ENCODE measurements at places on chromosomes 1 and 21.

GRCh38 chr1:21114431-21114830 lies 62.3 kb downstream of the EIF4G3 start:
- no peak for DNase-seq

GRCh38 chr1:209265301-209265700 lies 318.2 kb upstream of the CAMK1G start:
- no peak for DNase-seq

DNA sequence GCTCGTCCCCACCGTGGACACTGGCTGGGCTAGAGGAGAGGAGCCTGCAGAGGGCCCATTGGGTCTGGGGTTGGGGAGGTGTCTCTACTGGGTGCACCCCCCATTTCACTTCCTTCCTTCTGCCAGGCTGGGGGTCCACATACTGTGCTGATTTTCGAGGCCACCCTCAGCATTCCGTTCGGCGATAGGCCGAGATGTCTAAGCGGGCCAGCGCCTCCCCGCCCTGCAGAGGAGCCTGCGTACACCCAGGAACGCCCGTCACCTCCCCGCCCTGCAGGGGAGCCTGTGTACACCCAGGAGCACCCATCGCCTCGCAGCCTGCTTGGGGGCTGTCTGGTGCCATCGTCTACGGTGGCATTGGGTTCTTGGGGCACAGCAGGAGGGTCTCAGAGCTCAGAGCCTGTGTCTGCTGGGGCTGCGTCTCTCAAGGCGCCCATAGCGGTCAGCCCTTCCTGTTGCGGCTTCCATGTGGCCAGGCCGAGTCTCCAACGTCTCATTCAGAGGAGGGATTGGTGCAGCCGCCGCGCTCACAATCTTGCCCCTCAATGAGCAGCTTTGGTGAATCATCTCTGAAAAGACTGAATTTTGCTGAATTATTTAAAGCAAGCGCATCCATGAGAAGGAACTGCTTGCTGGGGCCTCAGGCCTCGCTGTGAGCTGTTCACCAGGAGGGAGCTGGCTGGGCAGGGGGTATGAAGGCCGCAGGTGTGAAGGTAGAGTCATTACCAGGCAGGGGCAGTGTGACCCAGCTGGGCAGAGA lies 30.7 kb upstream of the AGPAT3 start:
- no peak for DNase-seq

- DNase-seq, result no peak
These were observed 738.4 kb downstream of the MATN1 start for GRCh38 chr1:29984862-29985605.

GRCh38 chr1:109309347-109309746 lies 2.5 kb upstream of the MYBPHL start:
- DNase-seq, result no peak

- no peak for DNase-seq
These were observed 85.6 kb downstream of the SETD4 start for GRCh38 chr21:35974775-35975174.

DNA sequence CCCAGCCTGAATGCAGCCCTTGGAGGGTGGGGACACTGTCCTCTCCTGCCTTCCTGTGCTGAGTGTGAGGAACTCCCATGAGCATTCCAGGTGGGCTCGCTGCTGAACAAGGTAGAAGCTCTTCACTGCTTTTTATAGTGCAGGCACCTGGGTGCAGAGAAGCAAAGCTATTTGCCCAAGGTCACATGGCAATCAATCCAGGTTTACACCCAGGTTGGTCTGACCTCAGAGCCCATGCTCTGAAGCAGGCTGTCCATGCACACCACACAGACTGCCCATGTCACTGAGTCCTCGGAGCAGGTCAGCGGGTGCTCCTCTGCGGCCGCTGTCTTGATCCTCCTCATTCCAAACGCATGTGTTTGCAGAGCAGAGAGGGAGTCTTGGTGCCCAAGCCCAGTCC lies 323.4 kb upstream of the VAMP3 start:
- no peak for DNase-seq

DNA sequence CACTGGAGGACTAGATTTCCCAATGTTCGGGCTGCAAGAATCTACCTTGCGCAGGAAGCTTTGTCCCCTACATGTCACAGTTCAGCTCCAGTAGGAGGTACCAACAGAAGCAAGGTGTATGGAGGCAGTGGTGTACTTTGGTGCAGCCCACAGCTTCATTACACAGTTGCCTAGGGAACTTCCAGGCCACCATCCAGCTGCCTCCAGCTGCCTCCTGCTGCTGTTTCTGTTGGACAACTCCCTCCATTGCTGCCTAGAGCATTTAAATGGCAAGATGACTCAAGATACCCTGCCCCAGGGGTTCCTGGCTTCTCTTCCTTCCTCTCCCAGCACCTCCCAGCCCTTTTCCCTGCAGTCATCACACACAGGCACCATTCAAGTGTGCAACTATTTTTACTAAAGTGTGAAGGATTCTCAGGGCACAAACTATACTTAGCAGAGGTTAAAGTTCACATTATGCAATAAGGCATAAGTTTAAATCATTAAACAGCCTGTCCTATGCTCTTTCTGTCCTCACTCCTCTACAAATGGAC lies 39.0 kb upstream of the ATP1A1 start:
- DNase-seq, result no peak

DNA sequence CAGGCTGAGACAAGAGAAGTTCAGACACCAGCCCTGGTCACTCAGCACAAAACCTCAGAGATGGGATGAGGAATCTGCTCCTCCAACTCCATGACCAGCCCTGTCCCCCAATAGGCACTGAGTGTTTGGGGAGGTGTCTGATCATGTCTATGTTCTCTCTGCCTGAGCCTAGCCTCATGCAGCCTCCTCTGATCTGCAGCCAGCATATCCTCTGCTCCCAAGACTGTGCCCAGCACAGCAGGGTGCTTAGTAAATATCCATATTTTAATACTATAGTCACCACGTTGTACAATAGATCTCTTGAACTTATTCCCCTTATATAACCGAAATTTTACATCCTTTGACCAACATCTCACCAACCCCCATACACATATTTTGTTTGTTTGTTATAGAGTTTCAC lies 202.9 kb downstream of the MATN1 start:
- DNase-seq, result no peak

GRCh38 chr1:212257157-212257556 lies 28.1 kb upstream of the PPP2R5A start:
- no peak for DNase-seq

- no peak for DNase-seq
These were observed 146.3 kb downstream of the HLX start for GRCh38 chr1:221025501-221025900.

DNA sequence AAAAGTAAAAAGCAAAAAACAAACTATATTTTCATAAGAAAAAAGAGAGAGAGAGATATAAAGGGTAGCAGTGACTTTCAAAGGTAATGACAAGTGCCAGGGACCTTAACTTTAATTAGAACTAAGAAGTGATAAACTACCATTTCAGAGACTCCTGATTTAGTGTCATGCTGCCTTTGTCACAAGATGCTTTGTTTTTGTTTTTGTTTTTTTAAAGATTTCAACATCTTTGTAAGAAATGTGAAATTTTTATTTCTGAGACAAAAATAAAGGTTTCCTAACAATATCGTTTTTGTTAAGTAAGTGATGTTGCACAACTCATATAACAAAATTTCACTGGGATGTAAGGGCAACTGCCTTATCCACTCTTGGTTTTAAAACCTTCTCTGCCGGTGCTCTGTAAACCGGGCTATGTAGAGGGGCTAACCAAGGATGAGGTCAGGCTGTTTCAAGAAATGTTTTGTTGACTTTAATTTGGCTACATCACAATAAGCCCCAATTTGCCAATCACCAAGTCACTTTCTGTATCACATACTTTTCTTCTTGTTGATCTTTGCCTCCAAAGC lies 35.2 kb upstream of the SYT2 start:
- DNase-seq, result no peak

DNA sequence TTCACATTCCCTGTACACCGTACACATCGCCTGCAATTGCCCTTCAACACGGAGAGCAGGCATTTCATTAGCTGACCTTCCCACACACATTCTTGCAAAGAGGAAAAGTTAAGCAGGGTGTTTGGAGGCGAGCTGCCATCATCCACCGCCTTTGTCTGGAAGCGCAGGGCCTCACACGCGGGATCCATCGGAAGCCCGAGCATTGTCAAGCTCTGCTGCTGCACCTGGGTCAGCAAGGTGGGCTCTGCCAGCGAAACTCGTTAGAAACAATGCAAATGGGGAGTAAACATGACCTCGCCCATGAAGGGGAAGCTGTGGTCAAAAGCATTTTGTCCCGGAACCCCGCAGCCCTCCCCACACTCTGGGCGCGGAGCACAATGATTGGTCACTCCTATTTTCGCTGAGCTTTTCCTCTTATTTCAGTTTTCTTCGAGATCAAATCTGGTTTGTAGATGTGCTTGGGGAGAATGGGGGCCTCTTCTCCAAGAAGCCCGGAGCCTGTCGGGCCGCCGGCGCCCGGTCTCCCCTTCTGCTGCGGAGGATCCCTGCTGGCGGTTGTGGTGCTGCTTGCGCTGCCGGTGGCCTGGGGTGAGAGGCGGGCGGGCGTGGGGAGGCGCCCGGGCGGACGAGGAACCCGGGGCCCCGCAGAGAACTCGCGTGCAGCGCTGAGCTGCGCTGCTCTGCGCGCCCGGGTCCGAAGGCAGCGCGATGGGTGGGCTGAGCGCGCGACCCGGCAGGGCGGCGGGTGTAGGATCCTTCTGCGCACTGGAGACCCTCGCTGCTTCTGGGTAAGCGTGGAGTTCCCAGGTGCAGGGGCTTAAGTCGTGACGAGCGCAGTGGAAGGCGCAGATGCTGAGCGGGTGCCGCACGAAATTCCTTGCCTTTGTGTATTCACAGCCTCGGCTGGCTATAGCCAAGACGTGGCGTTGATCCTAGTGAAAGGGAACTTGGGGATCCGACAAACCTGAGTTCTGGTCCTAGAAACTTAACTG lies at the start of gene CR1:
Gene CR1 (plus strand): TSS at position 357 of the 992 bp plus-strand sequence. CDS start 111 bp downstream, at position 468.
- no peak for DNase-seq

DNA sequence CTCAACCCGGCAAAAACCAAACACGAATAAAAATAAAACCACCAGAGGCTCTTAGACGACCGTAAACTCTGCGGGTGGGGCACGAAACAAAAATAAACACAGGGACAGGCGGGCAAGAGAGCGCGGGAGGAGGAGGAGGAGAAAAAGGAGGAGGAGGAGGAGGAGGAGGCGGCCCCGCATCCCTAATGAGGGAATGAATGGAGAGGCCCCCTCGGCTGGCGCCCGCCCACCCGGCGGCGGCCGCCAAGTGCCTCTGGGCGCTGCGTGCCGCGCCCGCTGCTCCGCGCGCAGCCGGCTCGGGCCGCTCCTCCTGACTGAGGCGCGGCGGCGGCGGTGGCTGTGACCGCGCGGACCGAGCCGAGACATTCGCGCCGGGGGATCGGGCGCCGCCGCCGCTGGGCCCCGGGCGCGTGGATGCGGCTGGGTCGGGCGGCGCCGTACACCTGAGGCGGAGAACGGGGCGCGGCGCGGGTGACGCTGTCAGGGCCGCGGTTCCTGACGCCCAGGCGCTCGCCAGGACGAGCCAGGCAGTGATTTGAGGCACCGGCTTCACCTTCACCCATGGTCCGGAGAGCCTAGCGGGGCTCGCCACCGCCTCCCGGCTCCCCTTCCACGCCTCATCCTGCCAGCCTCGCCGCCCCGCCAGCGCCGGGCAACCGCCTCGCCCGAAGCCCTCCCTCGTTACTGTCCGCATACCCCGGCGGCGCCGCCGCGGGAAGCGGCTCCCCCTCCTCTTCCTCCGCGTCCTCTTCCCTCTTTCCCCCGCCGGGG lies at the start of gene MARK1:
Gene MARK1 (plus strand): TSS at position 229 of the 771 bp plus-strand sequence. CDS start 687 bp downstream, outside the sequence.
- no peak for DNase-seq

- DNase-seq, result no peak
These were observed 55.5 kb downstream of the ATP1A1 start for GRCh38 chr1:116428576-116428975.

- no peak for DNase-seq
These were observed 28.7 kb upstream of the DYRK1A start for GRCh38 chr21:37337831-37338230.

GRCh38 chr21:20999659-21000058 lies 1.4 kb downstream of the NCAM2 start:
- DNase-seq, result no peak

DNA sequence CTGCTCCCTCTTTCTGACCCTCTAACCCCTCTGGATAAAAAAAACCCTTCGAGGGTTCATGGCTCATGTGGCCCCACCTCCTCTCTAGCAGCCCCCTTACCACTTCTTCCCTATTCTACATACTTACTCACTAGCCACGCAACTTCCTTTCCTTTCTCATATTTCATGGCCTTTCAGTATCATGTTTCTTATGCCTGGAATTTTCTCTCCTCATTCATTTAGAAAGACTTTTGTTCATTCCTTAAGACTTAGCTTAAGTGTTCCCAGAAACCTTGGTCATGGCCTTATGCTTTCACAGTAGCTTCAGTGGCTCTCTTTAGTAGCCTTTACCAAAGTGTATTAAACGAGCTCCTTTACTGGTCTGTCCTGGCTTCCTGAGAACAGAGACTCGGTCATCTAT lies 6.1 kb downstream of the ACP6 start:
- DNase-seq, result no peak

GRCh38 chr1:1170215-1171091 lies 3.2 kb upstream of the TTLL10 start:
- DNase-seq, result no peak

- DNase-seq, result no peak
These were observed 396 bp downstream of the ATP5PB start for GRCh38 chr1:111449703-111450017.

GRCh38 chr1:240732390-240732789 lies 120.4 kb upstream of the GREM2 start:
- DNase-seq, result no peak

GRCh38 chr1:18967066-18967690 lies 10.7 kb upstream of the IFFO2 start:
- no peak for DNase-seq

DNA sequence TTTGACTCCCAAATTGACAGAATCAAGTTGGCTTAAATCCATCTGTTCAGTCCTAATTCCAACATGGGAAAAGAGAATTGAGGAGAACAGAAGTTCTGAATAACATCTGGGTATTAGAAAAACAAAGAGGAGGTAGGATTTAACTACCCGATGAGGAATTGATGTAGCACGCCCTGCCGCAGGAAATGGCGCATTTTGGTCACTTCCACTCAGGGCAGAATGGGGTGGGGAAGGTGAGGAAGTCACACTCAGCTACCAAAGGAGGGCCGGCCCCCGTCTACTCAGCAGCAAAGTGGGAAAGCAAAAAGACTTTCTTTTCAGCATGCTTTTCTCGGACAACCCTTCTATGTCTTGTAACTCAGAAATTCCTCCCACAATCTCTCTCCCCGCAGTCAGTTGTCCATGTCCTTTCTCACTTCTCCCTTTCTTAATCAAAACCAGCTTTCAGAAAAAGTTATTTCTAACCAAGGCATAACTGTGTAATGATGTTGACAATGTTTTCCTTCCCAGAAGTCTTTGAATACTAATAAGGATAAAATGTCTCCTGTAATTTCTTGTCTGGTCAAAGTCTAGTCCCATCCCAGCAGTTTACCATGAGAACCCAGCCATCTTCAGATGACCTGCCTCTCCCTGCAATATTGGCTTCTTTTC lies 60.5 kb upstream of the SIPA1L2 start:
- no peak for DNase-seq

Measured in stimulated activated CD8-positive, alpha-beta memory T cell treated with anti-CD3 and anti-CD28 coated beads, Interleukin-15, amount 100 ng/mL, for 4 hours (primary cell).